Left lung (tissue), 14 donors: ENCODE measurements at places on chromosomes 5 and 9.

- peak; percentile 79 for DNase-seq
Observed at GRCh38 chr9:130451509-130452388, 7.0 kb downstream of the ASS1 start.

DNA sequence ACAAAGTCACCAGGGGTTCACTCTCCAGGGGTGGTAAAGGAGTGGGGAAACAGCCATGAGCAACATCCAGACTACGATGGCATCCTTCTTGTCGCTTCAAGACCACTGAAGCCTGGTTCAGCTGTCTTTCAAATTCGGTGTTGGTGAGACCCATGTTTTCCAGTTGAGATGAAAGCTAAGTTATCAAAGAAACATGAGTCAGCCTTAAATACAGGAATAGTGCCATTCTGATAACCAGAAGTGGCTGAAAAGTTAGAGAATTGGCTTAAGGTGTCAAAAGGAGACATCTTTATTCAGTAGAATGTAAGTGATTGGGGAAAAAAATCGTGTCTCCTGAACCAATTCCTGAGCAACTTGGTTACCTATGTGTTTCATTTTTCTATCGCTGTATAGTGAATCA is 7.0 kb upstream of the CARD19 start:
- DNase-seq = no peak

DNA sequence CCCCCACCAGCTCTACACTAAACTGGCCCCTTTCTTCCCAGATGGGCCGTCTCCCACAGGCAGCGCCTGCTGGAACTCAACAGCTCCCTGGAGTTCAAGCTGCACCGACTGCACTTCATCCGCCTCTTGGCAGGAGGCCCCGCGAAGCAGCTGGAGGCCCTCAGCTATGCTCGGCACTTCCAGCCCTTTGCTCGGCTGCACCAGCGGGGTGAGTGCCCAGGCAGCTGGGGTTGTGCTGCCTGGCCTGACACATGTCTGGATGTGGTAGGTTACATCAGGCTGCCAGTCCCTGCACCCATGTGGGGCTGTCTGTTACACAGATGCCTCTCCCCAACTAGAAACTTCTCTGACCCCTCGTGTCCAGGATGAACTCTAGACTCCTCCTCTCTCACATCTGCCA is 9.8 kb downstream of the NHP2 start:
- DNase-seq = peak; percentile 68

- no peak for DNase-seq
Observed at GRCh38 chr9:8424786-8425410, 625.3 kb upstream of the DMAC1 start.
